ENCODE measurements at places on chromosomes 4 and X. TPM values are rescaled to one million over a fixed set of nuclear protein-coding genes. Genes with fewer than 3 reads are reported as not detected.

DNA sequence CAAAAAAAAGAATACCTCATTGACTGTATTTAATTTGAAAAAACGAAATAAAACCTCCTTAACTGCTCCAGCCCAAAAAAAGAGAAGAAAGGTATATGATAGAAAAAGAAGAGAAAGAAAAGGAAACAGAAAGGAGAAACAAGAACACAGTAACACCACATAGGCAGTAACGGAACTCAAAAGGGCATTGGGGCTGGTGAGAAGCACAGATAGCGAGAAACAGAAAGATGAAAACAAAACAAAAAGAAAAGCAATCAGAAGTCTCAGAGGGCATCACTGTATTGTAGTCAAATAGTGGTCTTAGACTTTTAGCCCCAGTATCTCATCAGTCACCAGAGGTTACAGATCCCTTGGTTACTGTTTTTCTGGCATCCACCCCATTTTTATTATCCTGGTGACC is 88.6 kb downstream of the NFKB1 start:
- H3K4me3 ChIP-seq = no peak overlapping the region
- DNase-seq = no peak
- H3K36me3 ChIP-seq = no peaks in the 10 kb centered on the region
- H3K27me3 ChIP-seq = no peaks in the 10 kb centered on the region
- H3K4me1 ChIP-seq = no peaks in the 10 kb centered on the region
- no peak overlapping the region for H3K27ac ChIP-seq

The PALLD gene
- 26.7 TPM for total RNA-seq

The ERCC6L gene
- total RNA-seq = 23.9 TPM

The MMRN1 gene
- total RNA-seq = not detected

The HADH gene
- 49.2 TPM for total RNA-seq
